Kidney glomerular epithelial cell (primary cell): ENCODE measurements at places on chromosomes 13 and 19.
A peak's percentile ranks its signal among the peaks of the same experiment; 100 is the strongest.

GRCh38 chr13:20988033-20988908 is 73.1 kb downstream of the LATS2 start:
- no peak for DNase-seq

DNA sequence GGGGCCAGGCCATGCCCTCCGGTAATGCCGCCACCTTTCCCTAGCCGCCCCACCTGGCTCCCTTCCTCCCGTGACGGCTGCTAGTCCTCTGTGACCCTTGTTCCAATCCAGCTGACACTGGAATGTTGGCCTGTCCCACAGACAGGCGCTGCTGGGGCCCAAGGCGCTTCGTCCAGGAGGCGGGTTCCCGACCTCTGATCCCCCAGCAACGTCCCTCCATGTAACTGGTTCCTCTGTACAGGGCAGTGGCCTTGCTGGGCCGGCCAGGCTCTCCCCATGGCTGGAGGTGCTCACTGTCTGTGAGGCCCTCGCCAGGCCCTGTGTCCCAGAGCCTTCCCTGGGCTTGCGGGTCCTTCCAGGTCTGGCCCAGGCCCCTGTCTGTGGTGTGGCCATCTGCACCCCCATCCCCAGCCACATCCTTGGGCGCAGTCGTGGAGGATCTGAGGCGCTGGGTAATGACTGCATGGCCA is 6.8 kb upstream of the GRIN3B start:
- no peak for DNase-seq

DNA sequence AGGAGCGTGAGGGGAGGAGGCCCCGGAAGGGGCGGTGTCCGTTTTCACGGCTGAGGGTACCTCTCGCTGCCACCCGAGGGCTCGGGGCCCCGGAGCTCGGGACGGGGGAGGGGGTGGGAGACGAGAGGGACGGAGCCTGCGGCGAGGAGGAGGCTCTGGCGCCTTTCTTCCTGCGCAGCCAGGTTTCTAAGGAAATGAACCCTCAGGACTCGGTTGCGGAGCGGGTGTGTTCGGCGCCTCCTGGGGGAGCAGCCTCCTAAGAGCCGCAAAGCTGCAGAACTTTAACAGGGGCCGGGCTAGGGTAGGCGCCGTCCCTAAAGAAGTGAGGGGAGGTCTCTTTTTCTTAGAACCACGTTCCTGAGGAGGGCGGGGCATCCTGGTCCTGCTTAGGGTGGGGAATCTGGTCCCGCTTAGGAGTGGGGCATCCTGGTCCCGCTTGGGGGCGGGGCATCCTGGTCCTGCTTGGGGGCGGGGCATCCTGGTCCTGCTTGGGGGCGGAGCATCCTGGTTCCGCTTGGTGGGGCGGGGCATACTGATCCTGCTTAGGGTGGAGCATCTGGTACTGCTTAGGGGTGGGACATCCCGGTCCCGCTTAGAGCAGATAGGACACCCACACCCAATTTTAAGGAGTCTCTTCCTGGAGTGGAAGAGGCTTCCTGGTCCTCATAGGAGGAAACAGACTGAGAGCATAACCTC is 6.2 kb downstream of the SYT5 start:
- DNase-seq = no peak

- DNase-seq = no peak
These were observed 512 bp upstream of the REX1BD start for GRCh38 chr19:18587962-18588610.

GRCh38 chr13:111429064-111429558 is 108.7 kb downstream of the TEX29 start:
- DNase-seq = no peak

DNA sequence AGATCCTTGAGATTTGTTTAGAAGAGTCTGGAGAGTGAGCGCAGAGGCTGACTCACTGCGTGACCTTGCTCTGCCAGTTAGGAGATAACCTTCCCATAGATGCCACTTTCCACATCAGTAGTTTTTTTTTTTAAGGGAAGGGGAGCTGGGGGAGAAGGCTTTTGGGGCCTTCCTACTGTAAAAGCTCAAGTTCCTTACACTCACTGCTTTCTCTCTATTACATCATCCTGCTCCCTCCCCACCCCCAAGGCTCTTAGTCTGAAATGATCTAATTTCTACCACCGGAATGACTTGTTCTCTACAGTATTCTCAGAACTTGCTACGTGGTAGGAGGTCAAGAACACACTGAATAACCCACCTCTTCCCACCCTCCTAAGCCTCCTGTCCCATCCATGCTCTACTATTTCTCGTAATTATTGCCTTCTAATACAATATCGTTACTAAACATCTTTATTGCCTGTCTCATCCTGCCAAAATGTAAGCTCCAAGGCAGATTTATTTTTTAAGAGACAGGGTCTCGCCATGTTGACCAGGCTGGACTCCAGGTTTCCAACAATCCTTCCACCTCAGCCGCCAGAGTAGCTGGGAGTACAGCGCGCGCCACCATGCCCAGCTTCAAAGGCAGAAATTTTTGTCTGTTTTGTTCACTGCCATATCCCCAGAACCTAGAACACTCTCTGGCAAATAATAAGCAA is 1.2 kb downstream of the LONP1 start:
- peak; percentile 68 for DNase-seq

DNA sequence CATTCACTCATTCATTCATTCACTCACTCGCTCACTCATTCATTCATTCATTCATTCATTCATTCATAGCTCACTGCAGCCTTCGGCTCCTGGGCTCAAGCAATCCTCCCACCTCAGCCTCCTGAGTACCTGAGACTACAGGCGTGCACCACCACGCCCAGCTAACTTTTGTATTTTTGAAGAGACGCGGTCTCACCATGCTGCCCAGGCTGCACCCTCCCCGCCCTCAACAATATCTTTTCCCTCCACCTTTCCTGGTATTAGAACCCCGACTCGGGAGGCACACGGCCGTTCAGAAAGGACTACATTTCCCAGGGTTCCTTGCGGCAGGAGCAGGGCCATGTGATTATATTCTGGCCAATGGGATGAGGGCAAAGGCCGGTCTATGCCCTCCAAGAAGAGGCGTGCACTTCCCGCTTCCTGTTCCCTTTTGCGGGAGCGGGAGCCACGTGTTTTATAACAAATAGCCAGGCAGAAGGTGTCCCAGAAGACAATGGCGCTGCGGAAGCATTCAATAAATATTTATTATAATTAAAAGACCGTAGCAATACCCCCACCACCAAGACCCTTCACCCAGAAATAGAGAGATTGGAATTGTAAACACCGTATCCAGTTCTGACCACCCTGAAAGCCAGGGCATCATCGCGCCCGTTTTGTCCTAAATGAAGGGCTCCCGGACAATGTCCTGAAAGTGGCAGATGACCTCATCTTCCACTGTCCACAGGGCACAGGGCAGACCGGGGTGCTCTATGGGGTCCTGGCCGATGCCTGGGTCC is 15.9 kb downstream of the TICAM1 start:
- DNase-seq = peak; percentile 58

- no peak for DNase-seq
These were observed 16.1 kb downstream of the MKNK2 start for GRCh38 chr19:2034729-2035589.

DNA sequence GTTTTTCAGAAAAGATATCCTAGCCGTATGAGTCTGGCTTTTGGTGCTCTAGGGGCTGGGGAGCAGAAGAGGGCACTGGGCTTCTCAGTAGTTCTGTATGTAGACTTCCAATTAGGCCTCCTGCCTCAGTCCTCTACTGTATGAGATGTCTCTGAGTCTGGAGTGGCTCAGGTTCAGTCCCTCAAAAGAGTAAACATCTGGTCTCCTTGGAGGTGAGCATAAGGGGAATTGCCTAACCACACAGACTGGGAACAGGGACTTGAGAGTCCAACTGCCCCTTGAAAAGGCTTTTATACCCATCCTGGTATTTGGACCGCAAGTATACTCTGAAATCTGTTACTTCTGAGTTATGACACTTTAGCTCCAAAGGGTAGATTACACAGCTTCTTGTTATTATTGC is 214.5 kb downstream of the TDRD3 start:
- no peak for DNase-seq

- DNase-seq = peak; percentile 91
These were observed at the start of gene NUP58 for GRCh38 chr13:25301347-25302113. NUP58 (plus strand) TSS chr13:25301625; CDS start chr13:25301774, 149 bp downstream.

DNA sequence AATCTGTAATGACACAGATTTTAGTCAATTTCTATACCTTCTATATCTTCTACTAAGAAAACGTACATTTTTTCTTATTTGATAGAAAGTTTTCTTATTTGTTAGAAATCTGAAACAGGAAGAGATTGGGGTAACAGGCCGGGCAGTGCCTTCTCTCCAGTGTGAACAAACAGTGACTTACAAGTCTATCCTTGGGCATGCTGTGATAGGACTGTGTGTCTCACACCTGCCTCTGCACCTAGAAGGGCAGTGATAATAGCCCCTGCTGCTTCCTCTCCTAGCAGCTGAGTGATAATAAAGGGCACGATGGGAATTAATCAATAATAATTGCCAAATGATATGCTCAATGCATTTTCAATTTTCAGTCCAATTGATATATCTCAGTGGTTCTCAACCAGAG is 1.4 kb downstream of the TMEM272 start:
- DNase-seq = no peak

DNA sequence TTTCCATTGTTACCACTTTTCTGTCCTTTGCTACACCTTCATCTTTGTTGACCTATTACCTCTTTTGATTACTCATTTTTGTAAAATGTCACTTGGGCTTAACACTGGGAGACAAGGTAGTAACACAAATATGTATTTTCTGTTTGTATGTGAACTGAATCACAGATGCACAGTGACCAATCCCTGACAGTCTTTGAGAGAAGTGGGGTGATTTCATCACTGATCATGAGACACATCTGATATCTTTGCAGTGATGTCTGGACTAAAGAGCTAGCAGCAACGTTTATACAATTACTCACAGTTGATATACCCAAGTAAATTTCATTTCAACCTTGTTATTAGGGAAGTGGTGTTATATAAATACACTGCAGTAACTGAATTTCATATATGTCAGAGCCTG is 1397.4 kb upstream of the SPRY2 start:
- peak; percentile 22 for DNase-seq

- peak; percentile 43 for DNase-seq
These were observed 201.5 kb upstream of the CSNK1A1L start for GRCh38 chr13:37306778-37307544.

- no peak for DNase-seq
These were observed 14.5 kb downstream of the ZNF536 start for GRCh38 chr19:30386551-30387143.

- DNase-seq = no peak
These were observed 60.0 kb downstream of the VWA8 start for GRCh38 chr13:41900918-41901317.

GRCh38 chr19:44585371-44586133 is 27.8 kb upstream of the IGSF23 start:
- no peak for DNase-seq

DNA sequence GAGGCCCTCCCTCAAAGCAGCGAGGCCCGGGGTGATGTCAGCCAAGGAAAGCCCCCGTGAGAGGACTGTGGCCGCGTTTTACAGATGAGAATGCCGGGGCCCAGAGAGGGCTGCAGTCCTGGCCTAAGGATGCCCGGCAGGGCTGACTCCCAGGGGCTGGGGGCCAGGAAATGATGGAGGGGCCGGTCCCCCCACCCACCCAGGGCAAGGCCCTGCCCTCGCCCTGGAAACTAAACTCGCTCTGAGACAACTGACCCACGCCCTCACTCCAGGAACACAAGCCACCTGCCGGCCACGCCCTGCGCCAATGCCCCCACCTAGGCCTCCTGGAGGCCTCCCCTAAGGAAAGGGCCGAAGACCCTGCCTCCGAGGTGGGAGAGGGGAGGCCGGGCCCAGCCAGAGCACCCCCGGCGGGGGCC is 7.2 kb downstream of the ZBTB7A start:
- DNase-seq = no peak

DNA sequence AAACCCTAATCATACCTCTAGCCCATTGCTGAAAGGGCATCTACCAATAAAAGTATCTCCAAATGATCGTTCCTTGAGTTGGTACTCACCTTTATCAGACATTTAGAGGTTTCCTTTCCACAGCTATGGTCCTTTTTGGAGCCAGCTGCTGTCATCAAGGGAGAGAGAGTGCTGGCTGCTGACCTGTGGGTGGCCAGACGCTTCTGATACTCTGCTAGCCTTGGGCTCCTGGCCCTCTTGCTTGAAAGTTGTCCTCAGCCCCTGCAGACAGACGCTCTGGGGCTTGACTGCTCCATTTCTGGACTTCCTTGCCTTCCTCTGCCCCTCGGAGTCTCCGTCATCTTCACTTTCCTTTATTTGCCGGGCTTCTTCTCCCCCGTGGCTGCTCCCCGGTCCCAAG is 499.1 kb downstream of the DIAPH3 start:
- no peak for DNase-seq

DNA sequence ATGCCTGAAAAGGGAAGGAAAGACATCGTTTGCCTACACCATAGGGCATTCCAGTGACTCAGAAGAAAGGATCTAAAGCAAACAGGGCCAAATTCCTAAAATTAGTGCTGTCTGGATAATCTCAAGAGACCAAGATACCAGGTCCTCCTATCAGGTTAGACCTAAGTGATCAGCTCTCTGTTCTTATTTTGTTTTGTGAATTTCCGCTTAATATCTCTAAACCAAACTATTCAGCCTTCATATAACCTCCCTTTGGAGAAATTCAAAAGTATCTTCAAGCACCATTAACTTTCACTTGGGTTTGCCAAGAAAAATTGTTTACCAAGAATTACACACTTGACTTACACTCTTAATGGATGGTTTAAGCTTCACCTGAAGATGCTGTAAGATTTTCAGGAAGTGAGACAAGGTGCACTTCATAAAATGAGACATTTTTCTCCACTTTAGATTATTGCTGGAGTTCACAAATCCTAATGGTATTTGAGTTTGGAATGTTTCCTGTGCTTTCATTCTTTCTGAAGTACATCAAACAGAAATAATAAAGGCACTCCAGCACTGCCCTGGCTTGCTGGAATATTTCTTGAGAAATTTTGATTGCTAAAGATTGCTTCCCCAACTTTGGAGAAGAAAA is 376.1 kb downstream of the LMO7 start:
- DNase-seq = peak; percentile 85

GRCh38 chr19:19661141-19661674 is 2.3 kb downstream of the ATP13A1 start:
- no peak for DNase-seq

GRCh38 chr19:19192910-19193423 is 909 bp downstream of the RFXANK start:
- DNase-seq = no peak

DNA sequence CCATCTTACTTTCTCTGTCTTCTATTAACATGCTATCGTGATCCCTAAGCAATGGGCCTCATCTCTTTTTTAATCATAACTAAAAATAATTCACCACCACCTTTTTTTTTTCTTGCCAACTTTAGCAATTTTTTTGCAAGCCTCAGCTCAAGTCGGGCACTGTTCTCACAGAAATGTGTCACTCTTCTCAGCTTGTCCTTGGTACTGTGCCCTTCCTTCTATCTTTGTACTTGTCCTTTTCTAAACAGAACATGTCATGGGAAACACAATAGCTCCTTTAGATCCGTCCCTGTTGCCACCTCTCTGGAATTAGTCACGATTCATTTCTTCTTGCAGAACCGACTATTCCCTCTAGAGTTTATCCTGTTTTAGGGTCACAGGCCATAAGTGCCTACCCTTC is 10.3 kb downstream of the SERP2 start:
- DNase-seq = no peak
